ENCODE measurements at places on chromosomes 12 and 14. TPM values are rescaled to one million over a fixed set of nuclear protein-coding genes. Genes with fewer than 3 reads are reported as not detected.

The TMPRSS12 gene
- not detected for total RNA-seq

The TRHDE gene
- total RNA-seq: 32.8 TPM

The ZFC3H1 gene
- total RNA-seq: 36.2 TPM

The CLBA1 gene
- total RNA-seq: 13.6 TPM

The UBC gene
- total RNA-seq: 1,714 TPM

The KRT83 gene
- total RNA-seq: not detected

The KCNH3 gene
- not detected for total RNA-seq

The MIA2 gene
- 14.6 TPM for total RNA-seq

The TBX5 gene
- 0.12 TPM for total RNA-seq

The ASB2 gene
- total RNA-seq: 0.16 TPM

The TNFAIP2 gene
- 83.2 TPM for total RNA-seq

The IRAK3 gene
- 14.2 TPM for total RNA-seq

The RERGL gene
- not detected for total RNA-seq

Measured in hair follicle dermal papilla cell (primary cell).